Activated CD8-positive, alpha-beta memory T cell treated with anti-CD3 and anti-CD28 coated beads for 1 hour (primary cell): ENCODE measurements at places on chromosomes 3 and 15.

- no peak for DNase-seq
These were observed 9.7 kb downstream of the TIMP4 start for GRCh38 chr3:12149029-12149428.

DNA sequence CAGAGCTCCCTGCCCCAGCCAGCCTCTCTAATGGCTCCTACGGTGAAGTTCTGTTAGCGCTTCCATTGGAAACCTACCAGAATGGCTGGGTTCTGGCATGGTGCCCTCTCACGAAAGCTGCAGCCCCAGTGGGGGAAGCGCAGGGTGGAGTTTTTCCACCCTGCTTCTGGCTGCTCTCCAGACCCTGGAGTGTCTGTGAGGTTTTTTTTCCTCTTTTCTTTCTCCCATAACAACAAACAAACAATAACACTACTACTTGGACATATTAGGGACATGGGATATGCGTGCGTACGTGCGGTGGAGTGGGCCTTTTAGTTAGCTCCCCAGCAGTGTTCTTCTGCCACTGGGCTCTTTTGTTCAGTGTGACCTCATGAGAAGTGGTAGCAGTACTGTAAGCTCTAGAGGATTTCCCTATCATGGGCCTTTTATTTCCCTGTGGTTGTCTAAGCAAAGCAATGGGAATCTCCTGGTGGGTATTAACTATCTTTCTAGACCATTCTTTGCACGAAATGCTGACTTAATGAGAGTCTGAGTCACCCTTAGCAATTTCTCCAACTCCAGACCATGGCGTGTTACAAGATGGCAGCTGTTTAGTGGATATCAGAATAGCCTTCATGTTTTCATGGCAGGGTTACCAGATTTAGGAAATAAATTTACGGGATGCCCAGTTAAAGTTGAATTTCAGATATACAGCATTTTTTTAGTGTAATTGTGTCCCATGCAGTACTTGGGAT is 161.9 kb downstream of the FNDC3B start:
- no peak for DNase-seq

DNA sequence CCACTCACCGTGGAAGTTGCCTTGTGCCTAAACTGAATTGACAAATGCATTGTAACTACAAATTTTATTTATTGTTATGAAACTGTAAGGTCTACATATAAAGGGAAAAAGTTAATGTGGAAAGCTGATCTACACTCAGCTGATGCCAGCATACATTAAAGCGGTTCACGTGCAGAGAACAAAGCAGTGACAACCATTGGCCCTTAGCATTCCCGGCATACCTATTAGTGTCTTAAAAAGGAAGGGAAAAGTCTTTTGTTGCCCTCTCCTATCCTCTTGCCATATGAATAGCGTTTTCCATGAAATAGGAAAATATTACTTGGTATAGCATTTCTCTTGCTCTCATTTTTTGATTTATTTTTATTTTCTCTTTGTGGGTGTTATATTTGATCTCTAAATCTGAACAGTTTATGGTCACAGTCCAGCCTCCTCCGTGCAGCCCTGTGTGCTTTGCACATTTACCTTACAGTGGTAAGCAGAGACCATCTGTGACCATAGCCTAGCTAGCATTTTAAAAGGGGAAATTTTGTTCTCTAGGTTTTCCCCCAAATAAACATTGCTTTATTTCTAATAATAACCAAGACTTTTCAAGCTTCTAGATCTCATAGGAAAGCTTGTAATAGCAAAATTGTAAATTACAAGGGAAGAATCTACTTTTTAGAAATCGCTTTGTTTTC is 89.7 kb upstream of the CGNL1 start:
- no peak for DNase-seq

DNA sequence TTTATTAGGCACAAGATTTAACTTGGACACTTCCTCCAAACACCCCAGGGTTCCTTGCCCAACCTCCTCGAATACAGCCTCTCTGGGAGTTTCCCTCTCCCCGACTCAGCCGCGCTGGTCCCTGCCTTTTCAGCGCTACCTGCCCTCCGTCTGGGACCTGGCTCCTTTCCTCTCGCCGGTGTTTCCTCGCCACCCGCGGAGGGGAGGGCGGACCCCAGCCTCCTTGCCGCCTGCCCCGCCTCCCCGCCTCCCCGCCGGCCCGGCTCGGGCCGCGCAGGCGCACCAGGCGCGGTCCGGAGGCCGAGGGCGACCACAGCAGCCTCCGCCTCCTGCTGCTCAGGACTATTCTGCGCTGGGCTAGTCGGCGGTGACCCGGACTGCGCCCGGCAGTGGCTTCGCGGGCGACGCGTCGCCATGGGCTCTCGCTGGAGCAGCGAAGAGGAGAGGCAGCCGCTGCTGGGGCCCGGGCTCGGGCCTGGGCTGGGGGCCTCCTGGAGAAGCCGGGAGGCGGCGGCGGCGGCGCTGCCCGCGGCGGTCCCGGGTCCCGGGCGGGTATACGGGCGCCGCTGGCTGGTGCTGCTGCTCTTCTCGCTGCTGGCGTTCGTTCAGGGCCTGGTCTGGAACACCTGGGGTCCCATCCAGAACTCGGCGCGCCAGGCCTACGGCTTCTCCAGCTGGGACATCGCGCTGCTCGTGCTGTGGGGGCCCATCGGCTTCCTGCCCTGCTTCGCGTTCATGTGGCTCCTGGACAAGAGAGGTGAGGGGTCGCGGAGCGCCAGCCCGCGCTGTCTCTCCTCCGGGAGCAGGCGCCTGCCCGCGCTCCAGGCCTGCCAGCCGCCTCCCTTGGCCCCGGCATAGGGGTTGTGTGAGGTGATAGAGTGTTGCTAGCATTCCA is at the start of gene SLC49A4:
SLC49A4 (plus strand) TSS at position 291 of the 895 bp plus-strand sequence; CDS start at position 415, 124 bp downstream.
- DNase-seq, result no peak

GRCh38 chr3:56347219-56347871 is 120.9 kb downstream of the ERC2 start:
- no peak for DNase-seq

DNA sequence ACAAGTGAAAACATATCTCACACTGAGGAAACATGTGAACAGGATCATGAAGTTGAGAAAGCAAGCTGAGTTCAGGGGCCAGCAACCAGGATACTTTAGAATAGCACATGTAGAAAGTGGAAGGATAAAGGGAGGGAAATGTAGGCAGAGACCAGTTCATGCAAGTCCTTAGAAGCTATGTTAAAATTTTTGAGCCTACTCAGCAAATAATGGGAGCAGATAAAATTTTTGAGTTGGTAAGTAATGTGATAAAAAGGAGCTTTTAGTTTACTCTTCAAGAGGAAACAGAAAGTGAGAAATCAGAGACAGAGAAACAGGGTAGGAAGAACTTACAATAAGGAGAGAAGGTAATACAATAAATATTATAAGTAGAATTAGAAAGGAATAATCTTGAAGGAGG is 105.6 kb upstream of the ZBTB20 start:
- no peak for DNase-seq

GRCh38 chr15:100234158-100235029 is 107.4 kb downstream of the ADAMTS17 start:
- DNase-seq, result no peak

DNA sequence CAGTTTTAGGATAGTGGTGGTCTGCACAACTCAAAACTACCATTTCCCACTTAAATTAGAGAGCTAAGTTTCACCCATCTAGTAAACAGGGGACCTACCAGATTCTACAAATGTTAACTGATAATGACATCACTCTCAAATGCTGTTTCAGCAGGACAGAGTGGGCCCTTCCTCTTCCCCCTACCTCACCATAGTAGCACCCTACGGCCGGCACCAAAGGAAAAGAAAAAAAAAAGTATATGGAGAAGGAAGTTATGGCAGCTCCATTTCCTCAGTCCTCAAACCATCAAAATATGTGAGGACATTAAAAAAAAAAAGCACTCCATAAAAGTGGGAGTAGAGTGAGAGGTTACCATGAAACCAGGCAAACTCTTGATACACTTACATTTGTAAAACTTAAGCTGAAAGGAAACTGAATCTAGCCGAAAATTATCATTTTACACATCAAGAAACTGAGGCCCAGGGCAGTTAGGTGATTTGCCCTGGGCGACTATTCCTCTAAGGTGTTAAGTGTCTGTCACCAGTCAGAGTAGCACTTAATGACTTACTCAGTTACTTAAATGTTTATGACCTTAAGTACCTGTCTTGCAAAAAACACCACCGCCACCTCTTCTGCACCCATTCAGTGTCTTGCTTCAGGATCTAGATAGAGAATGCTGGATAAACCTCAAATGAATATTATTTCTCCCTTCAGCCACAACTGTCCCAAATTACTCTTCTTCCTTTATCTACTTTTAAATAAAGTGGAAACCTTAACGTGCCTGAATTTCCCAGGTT is 2.7 kb downstream of the MSL2 start:
- DNase-seq, result no peak

GRCh38 chr3:122674339-122674738 is 6.3 kb upstream of the PARP14 start:
- no peak for DNase-seq

GRCh38 chr15:39936187-39936586 is 2.3 kb downstream of the EIF2AK4 start:
- no peak for DNase-seq

DNA sequence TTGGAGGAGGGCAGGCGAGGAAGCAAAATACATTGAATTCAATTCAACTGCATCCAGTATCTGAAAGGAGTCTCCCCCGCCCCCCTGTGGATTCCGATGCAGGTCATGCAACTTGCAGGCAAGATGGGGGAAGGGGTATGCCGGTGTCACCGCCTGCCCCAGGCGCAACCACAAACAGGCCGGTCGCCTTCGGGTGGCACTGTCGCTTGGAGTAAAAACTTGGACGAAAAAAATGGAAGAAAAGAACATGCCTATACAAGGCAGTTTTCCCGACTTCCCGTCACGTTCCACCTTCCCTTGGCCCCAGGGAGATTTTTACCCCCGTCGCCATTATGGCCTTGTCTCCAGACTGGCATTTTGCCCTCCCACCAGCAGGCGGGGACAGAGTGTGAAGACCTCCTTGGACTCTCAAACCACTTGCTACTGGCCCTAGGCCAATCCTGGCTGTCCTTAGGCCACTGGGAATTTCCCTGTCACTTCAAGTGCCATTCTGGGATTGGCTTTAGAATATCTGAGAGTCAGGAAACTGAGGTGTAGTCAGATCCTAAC is 1.6 kb upstream of the NTRK3 start:
- DNase-seq, result no peak

GRCh38 chr15:90946538-90946937 is 8.1 kb upstream of the RCCD1 start:
- no peak for DNase-seq

DNA sequence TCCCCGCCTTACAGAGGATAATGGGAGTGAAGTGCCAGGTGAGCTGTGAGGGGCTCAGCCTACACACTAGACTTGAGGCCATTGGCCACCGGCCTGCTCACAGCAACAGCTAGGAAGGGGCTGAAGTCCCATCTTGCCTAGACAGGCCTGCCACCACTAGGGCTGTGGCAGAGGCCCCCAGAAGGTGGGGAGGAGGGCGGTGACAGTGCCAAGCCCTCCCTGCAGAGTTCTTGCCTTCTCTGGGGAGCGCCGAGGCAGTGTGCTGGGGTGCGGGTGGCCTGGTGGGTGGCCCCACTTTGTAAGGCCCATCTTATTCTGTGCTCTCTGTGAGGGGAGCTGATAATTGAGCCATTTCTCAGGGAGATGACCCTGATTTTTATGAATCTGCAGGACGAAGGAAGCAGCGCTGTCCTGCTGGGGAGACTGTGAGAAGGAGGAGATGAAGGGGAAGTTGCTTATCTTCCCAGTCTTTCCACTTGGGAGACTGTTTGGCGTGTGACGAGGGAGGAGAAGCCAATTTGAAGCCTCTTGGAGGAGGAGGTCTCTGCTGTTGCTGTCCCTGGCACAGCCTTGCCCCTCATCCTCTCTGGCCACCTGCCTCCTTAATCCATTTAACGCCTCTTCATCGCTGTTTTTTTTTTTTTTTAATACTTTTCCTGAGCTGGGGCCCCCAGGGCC is 104.3 kb downstream of the LINGO1 start:
- DNase-seq, result no peak

- DNase-seq, result no peak
These were observed 65.1 kb upstream of the GUCA1C start for GRCh38 chr3:109018828-109019227.

GRCh38 chr3:83033133-83033532 is 1271.7 kb upstream of the GBE1 start:
- no peak for DNase-seq

- DNase-seq, result no peak
These were observed 152.3 kb downstream of the AKAP13 start for GRCh38 chr15:85532689-85533088.

DNA sequence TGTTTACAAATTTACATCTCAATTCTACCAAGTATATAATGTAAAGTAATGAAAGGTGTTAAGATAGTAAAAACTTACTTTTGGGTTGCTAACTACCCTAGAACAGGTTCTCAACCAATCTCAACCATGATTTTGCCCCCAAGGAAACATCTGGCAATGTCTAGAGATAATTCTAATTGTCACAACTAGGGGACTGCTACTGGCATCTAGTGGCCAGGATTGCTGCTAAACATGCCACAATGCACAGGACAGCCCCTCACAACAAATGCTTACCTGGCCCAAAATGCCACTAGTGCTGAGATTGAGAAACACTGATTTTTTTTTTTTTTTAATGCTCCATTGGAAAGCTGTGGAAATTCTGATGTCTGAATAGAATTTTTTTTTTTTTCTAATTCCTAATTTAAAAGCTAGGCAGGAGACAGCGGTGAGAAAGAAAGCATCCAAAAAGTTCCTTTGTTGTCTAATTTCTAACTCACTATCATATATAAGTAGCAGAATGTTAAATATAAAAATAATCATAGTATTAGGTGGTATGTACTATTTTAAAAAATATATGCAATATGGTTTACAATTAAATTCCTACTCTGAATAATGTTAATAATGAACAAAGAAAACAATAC is 81.5 kb downstream of the TJP1 start:
- DNase-seq, result no peak

DNA sequence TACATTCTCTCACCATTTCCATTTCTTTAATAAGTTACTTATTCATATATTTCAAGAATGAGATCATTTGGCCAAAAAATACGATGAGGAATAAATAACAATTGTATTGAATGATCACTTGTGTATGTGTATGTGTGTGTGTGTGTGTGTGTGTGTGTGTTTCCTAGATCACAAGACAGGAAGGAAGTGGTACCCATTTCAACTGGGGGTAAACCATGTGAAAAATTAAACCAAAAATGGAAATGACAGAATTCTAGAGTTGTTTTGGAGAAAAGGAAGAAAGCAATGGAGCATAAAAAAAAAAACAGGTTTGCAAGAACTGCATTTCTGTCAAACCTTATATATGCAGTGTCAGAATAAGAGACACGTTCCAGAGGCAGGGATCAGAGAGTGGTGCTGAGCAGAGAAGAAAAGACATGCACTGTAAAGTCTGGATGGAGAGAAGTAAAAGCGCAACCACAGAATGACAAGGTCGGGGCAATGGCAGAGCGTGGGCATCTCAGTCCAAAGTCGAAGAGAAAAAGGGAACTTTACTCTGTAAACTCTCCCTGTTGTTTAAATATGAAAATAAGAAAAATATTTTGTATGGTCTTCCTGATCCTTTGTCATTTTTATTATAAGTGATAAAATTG is 75.5 kb downstream of the PEX5L start:
- no peak for DNase-seq

DNA sequence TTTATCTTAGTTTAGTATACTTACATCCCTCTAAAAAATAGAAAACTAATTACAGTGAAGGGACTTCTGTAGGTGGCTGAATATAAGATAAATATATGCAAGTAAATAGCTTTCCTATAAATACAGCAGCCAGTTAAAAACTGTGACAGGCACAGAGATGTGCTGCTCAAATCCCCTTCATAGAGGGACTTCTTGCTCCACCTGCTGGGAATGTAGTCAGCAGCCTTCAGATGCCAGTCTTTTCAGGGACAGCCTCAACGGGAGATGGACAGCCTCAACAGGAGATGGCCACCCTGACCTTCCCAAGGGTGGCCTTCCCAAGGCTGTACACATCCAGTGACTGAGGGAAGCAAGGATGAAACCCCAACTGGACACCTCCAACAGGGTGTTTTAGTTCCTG is 15.7 kb upstream of the PRR23E start:
- no peak for DNase-seq

- no peak for DNase-seq
These were observed 225.0 kb upstream of the ATP11B start for GRCh38 chr3:182568261-182568660.
